ENCODE measurements at places on chromosomes 13 and 19.

DNA sequence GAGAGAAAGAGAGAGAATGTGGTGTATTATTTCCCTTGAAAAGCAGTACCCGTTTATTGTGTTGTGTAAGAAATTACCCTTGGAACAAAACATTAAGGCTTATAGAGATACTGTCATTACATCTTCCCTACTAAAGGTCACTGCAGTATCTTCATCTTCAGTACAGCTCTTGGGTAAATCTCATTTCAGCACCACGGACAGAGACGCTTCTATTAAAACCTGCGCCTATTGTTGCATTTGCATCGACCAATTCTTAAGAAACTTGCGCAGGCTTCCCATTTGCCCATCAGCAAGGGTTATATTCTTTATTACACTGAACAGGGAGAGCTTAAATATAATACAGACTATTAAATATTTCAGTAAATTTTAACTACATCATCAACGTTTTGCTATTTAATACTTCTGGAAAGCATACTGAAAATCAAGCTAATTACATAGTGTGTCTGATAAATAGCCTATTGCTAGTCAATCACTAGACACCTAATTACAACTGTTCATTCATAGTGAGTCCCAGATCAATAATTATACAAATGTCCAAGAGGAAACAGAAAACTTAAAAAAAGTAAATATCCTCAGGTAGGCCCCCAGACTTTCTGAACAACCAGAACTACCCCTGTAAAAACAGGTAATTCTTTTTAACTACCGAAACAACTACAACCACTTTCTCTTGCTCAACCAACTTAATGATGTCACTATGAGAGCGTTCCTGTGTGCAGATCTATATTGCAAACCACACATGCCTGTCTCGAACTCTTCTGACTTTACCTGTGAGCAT lies 350.6 kb downstream of the LIG4 start:
- no peak overlapping the region for H3K27ac ChIP-seq
- peak; percentile 14 for DNase-seq
- no peak overlapping the region for H3K4me3 ChIP-seq
- H3K27me3 ChIP-seq: no peaks in the 10 kb centered on the region
- no peaks in the 10 kb centered on the region for H3K36me3 ChIP-seq
- H3K4me1 ChIP-seq: peaks cover 1% of the 10 kb centered on the region

DNA sequence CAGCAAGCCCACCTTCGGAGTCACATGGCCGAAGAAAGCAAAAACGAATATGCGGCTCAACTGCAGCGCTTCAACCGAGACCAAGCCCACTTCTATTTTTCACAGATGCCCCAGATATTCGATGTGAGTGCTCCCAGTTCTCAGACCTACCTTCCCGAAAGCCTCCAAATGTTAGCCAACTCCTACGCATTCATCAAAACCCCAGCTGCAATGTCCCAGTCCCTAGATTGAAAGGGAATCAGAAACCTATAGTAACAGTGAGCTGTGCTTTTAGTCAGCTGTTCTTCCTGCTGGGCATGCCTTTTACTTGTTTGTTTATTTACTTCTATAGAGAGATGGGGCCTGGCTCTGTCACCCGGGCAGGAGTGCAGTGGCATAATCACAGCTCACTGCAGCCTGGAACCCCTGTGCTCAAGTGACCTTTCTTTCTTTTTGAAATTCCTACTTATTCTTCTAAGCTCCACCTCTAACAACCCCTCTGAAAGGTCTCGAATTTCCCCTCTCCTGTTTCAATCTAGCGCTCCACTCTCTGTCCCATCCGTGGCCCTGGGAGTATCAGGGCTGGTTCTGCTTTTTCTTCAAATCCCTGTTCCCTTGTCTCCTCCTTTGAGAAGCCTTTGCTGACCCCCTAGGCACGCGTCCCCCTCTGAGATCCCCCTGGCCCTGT lies 4.4 kb downstream of the TRIP10 start:
- H3K4me3 ChIP-seq: no peak overlapping the region
- DNase-seq: no peak
- H3K4me1 ChIP-seq: peaks cover 17% of the 10 kb centered on the region
- H3K27me3 ChIP-seq: no peaks in the 10 kb centered on the region

- H3K4me3 ChIP-seq: no peak overlapping the region
- no peaks in the 10 kb centered on the region for H3K27me3 ChIP-seq
- no peaks in the 10 kb centered on the region for H3K36me3 ChIP-seq
- DNase-seq: no peak
These were observed 95.1 kb downstream of the DCT start for GRCh38 chr13:94384231-94384905.

DNA sequence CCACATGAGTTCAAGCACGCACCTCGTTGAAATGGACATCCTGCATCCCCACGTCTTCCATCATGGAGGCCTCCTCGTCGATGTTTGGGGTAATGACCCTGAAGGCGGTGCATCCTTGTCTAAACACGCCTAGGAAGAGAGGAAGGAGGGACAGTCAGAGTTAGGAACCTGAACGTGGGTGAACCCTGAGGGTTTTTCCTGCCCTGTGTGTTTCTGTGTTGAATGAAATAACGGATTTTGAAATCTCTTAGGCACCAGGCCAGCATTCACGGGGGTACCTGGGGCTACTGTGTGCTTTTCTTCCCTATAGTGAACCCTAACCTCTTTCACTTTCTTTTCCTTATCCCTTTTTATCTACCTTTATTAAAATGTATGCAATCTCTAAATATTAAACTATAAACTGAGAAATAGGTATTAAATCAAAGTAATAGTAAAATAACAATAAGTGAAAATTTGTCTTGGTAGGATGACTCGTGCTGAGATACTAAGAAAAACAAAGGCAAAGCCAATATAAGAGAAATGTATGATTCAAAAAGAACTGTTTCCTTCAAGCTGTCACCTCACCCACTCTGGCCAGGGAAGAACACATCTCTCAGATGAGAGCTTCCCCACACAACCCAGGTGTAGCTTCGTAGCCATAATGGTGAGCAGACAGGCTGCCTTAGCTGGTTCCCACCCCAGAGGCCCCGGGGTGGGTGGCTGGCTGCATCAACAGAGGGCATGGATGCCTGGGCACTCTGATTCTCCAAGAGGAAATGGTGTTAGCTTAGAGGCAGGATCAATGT lies 72.1 kb upstream of the SLC15A1 start:
- DNase-seq: no peak
- no peak overlapping the region for H3K27ac ChIP-seq
- H3K4me3 ChIP-seq: no peak overlapping the region
- H3K27me3 ChIP-seq: no peaks in the 10 kb centered on the region
- no peaks in the 10 kb centered on the region for H3K36me3 ChIP-seq
